ENCODE measurements at places on chromosomes 11 and 22.

DNA sequence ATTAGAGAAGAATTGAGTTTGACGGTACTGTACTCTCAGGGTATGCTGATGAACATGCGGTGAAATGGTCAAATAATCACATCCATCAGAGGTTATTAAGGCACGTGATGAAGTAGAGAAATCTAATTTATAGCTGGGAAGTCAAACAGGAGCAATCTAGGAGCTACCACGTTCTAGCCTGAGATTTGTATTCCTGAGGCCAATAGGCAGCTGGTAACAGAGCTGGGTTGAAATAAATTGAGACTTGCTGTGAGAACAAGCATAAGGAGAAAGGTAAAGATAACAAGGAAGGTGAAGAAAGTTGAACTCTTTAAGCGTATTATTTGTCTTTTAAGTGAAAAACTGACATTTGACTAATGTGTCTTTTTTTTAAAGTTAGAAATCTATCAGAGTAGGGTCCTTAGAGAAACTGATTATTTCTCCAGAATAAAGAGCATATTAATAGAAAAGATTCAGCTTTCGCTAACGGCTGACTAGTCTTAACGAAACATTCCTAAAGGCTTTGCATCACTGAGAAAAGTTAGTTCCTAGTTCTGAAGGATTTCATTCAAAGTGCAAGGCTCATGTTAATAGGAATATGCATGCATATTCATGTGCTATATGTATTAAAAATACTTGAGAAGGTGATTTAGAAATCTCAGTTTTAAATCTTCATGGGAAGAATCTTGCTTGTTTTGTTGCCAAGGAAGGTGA, 5.2 kb upstream of the WEE1 start:
- no peak for DNase-seq

GRCh38 chr22:19903031-19903430, 38.5 kb upstream of the COMT start:
- no peak for DNase-seq

DNA sequence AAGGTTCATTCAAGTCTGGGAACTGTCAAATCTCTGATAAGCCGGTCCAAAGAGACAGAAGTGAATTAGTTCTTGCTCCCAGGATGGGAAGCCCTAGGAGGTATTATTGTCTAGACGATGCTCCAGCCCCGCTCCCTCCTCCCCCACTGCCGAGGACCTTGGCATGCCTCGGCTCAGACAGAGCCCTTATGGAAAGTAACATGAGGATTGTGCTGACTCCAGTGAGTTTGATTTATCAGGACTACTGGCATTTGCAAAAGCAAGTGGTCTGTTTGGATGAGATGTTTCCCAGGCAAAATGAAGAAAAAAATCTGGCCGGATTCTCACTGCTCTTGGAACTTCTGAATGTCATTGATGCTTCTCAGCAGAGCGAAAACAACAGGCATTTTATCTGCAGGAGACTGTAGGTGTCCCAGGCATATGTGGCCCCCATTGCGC, 341.0 kb downstream of the ETS1 start:
- no peak for DNase-seq

GRCh38 chr11:87966694-87967093, 208.5 kb downstream of the RAB38 start:
- no peak for DNase-seq

DNA sequence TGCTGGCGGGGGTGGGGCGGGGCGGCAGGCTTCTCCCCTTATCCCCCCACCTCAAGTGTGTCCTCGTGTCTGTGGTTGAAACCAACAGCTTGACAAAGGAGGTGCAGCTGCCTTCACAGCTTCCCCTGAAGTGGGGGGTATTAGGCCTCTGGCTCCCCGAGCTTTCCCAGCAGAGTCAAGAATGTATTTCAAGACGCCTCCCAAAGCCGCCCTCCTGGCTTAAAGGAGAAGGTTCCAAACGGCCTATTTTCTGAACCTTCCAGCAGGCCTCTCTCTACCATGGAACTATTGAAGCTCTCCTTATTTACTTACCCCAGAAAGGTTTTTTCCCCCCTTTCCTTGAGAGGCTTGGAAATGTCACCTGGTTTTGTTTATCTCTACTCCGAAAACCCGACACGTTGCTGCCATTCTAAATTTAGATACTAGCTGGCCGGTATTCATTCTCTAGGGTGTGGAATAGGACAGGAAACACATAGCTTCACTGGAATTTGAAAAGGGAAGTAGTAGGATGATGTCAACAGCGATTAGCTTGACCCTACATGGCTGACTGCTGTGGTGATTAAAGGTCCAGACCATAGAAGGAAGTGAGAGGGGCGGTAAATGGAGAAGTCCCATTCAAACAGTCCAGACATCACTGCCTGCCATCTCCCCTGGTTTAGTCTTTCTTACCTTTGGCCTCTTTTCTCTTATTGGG, 671 bp upstream of the PICALM start:
- no peak for DNase-seq

- DNase-seq, result no peak
Measured at GRCh38 chr11:131838016-131838415, 467.6 kb downstream of the NTM start.

DNA sequence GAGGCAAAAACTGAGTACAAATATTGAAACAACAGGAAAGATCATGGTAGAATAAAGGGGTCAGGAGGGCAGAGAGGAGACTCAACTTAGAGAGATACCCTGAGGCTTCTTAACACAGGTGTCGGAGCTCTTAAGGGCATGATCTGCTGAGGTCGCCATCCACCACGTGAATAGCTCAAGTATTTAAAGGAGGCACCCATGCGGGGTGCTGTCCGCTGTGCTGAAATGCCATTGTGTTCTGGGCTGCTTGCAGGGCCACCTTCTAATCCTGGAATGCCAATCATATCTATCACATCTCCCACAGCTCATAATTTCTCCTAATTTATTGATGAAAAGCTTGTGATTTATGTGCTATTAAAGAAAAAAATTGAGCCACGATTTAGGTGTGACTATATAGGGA, 90.2 kb downstream of the SEZ6L start:
- DNase-seq, result no peak

- no peak for DNase-seq
Measured at GRCh38 chr11:84800755-84801346, 826.3 kb downstream of the DLG2 start.

GRCh38 chr11:63462137-63462536, 28.8 kb downstream of the PLAAT5 start:
- no peak for DNase-seq

DNA sequence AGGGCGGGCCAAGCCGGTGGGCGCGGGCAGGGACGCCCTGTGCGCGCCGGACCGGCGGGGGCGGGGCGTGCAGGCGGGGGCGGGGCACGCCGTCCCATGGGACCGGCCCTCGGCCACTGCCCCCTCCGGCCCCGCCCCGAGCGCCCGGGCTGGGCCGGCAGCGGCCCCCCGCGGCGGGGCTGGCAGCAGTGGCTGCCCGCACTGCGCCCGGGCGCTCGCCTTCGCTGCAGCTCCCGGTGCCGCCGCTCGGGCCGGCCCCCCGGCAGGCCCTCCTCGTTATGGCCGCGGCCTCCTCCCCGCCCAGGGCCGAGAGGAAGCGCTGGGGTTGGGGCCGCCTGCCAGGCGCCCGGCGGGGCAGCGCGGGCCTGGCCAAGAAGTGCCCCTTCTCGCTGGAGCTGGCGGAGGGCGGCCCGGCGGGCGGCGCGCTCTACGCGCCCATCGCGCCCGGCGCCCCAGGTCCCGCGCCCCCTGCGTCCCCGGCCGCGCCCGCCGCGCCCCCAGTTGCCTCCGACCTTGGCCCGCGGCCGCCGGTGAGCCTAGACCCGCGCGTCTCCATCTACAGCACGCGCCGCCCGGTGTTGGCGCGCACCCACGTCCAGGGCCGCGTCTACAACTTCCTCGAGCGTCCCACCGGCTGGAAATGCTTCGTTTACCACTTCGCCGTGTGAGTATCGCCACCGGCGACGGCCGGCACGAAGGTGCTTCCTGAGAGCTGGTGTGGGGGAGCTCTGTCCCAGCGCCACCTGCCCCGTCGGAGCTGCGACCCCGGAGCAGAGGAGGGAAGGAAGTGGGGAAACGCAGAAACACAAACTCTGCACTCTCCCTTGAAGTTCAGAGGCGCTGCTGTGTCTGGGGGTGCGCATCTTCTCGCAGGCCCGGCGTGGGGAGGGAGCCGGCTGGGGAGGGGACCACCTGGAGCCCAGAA, at the start of gene KCNQ1:
KCNQ1 (plus strand) TSS at position 188 of the 925 bp plus-strand sequence; CDS start at position 279, 91 bp downstream.
- DNase-seq, result no peak

GRCh38 chr11:70547821-70548670, 149.7 kb downstream of the CTTN start:
- DNase-seq, result peak; percentile 81

- no peak for DNase-seq
Measured at GRCh38 chr22:17990147-17990546, 34.2 kb downstream of the MICAL3 start.

DNA sequence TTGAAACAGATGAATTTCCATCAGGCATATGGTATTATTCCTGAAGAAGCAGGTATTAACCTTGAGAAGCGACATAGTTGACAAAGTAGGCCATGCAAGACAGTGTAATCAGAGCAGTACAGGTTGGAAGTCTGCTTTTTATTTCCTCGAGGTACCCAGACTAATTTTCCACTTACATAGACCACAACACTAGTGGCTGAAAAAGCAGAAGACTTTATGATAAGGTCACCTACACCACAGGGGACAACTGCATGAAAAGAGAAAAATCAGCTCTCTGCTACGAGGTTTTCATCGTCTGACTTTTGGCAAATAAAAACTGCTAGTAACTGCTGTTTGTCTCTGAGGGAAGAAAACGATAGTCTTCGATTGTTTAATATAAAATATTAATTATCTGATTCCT, 77.5 kb downstream of the CNTN5 start:
- DNase-seq, result no peak

DNA sequence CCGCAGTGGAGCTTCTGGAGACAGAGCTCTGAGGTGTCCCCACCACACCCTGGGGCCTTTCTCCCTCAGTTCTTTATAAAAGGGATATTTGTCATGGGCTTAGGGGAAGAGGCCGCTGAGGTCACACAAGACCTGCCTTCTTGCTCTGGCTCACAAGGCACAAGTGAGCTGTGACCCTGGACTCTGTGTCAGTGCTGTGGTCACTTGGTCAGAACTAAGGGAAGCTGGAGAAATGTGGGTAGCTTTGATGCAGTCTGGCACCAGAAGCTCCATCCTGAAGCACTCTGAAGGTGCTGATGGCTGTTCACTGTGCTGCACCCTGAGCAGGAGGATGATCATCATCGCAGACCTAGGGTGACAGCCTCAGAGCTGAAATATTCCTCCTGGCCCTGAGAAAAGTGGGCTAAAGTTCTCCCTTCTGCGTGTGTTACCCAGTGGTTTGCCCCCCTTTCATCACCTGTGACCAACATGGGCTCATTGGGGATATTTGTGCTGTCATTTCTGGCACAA, 28.1 kb upstream of the VPREB1 start:
- no peak for DNase-seq

DNA sequence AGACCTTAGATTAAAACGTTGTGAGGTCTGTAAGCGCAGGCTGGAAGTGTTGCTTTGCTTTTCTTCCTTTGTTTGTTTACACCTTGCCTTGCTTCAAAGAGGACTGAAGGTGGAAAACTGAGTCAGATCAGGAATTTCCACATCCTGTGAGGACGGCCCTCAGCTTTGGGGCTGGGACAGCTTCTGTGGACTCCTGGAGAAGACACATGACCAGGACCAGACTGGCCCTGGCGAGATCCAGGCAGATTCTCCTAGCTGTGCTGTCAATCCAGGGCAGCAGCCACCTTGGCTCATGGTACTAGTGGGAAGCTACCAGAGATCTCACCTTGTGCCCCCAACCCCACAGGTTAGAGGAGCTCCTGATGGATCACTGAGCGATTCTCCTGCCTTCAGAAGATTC, 1461.9 kb downstream of the TBC1D22A start:
- no peak for DNase-seq

- no peak for DNase-seq
Measured at GRCh38 chr11:128695539-128696221, 1.8 kb downstream of the FLI1 start.

- no peak for DNase-seq
Measured at GRCh38 chr11:46180736-46181135, 59.5 kb upstream of the PHF21A start.

DNA sequence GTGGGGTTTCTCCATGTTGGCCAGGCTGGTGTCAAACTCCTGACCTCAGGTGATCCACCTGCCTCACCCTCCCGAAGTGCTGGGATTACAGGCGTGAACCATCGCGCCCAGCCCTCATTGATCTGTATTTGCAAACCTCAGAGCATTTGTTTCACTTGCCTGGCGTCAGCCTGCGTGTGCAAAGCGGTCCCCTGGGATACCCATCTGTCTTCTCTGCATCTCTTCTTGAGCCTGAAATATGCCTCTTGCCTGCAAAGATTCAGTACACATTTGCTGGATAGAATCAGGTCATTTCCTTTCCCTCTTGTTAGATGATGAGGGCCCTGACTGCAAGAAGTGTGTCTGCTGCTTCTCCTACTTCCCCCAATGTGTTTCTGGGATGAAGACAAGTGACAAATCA, 1291.0 kb downstream of the TBC1D22A start:
- DNase-seq, result no peak

DNA sequence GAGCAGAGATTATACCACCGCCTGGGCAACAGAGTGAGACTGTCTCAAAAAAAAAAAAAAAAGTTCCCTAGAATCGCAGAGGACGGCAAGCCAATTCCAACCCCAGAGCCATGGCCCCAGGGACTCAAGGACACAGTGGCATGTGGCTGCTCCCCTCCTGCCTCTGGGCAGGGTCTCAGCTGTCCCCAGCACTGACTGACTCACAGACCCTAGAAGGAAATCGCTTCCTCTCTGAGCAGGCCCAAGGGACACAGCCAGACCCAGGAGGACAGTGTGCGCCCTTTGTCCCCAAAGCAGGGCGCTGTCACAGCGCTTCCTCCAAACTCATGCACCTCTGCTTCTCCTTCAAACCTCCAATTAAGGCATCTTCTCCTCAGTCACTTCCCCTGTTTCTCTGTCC, 2.3 kb downstream of the PACSIN3 start:
- DNase-seq, result no peak

DNA sequence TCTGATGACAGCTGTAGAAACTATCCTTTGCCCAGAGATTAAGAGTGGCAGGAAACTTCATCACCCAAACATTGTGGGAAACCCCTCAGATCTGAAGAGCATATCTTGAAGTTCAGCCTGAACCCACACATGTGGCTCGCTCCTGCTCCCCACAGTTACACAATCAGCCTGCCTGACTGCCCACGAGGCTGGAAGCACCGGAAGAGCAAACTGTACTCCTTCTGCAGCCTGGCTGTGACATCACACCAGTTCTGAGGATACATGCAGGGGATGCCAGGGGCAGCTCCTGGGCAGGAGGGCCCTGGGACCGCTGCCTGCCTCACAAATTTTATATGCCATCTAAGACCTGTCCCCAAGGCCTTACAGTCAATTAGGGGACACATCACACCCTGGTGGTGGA, 444.4 kb downstream of the BUD13 start:
- DNase-seq, result no peak

DNA sequence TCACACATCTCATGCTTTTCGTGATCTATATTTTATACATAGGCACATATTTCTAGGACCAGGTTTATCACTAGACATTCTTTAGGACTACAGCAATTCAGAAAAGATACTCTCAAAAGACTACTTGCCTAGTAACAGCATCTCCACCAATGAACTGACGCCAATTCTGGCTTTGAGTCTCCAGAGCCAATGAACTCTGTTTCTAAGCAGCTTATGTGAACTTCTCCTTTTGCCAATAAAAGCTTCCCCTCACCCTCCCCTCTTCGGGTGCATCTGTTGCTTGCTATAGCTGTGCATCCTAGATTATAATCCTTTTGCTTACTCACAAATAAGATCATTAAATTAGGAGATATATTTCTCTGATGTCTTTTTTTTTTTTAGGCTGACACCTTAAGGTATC, 11.4 kb upstream of the ANKK1 start:
- no peak for DNase-seq

- DNase-seq, result peak; percentile 88
Measured at GRCh38 chr22:19880786-19881569, 26.3 kb upstream of the GNB1L start.

Measured in posterior cingulate gyrus (tissue), 11 donors.